ENCODE measurements at places on chromosomes 1 and 21.

GRCh38 chr1:181016563-181016962, 6.1 kb downstream of the STX6 start:
- no peak overlapping the region for H3K4me3 ChIP-seq
- H3K4me1 ChIP-seq = peaks cover 35% of the 10 kb centered on the region

DNA sequence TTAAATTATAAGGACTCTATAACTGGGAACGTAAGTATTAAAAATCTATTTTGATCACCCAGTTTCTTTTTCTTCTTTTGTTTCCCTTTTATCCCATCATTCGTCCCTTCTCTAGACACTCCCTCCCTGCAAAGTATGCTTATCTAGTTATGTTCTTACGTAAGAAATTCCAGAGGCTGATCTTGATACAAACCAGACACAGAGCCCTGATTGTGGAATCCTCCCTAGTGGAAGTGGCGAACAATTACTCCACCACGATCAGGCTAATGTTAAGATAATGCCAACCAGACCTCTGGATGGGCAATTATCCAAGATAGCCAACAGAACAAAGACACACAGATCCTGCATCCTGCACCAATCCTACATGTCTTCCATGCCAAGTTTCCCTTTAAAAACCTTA, 1557.4 kb downstream of the PLA2G4A start:
- H3K4me3 ChIP-seq = no peak overlapping the region
- H3K27ac ChIP-seq = no peak overlapping the region
- H3K36me3 ChIP-seq = no peaks in the 10 kb centered on the region
- no peak for DNase-seq
- no peaks in the 10 kb centered on the region for H3K4me1 ChIP-seq

GRCh38 chr21:36171741-36172331, 15.2 kb downstream of the DOP1B start:
- no peaks in the 10 kb centered on the region for H3K27me3 ChIP-seq
- no peak overlapping the region for H3K27ac ChIP-seq
- no peak overlapping the region for H3K4me3 ChIP-seq

DNA sequence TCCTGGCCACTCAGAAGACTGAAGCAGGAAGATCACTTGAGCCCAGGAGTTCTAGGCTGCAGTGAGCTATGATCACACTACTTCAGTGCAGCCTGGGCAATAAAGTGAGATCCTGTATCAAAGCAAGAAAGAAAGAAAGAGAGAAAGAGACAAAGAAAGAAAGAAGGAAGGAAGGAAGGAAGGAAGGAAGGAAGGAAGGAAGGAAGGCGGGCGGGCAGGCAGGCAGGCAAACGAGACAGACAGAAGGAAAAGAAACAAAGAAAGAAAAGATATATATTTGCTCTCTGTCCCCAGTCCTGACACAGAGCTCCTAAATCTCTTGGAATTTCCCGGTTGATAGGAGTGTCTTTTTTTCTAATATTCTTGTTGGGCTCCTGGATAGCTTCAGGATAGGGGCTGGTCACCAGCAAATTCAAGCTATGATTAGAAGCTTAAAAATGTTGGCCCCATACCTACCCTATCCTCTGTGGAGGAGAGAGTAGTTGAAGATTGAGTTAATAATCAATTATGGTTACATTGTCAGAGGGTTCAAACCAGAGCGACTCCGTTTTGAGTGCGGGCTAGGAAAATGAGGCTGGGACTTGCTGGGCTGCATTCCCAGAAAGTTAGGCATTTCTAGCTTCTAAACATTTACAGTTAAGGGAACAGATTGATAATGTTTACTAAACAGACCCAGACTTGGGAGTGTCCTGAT, 3.3 kb upstream of the MIGA1 start:
- no peaks in the 10 kb centered on the region for H3K36me3 ChIP-seq
- H3K27me3 ChIP-seq = no peaks in the 10 kb centered on the region
- H3K4me3 ChIP-seq = no peak overlapping the region
- peaks cover 14% of the 10 kb centered on the region for H3K4me1 ChIP-seq

DNA sequence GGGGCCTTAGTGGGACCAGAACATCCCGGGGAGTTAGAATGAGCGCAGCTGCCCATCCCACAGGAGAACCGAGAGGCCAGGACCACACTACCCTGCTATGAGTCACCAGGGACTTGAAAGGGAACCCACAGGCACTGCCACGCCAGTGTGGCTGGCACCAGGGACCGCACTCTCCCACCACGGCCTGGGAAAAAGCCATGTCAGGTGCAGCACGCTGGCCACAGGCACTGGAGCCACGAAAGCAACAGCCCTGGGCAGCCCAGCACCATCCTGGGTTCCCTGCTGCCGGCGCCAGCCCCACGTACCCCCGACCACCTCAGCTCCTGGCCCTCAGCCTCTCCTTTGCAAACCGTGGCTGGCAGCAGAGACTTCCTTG, 14.1 kb upstream of the TMEM240 start:
- peaks cover 6% of the 10 kb centered on the region for H3K4me1 ChIP-seq
- peaks cover 5% of the 10 kb centered on the region for H3K36me3 ChIP-seq
- no peaks in the 10 kb centered on the region for H3K27me3 ChIP-seq
- no peak overlapping the region for H3K4me3 ChIP-seq
- no peak for DNase-seq
- no peak overlapping the region for H3K27ac ChIP-seq

- no peaks in the 10 kb centered on the region for H3K27me3 ChIP-seq
- DNase-seq = no peak
- H3K27ac ChIP-seq = no peak overlapping the region
- H3K4me1 ChIP-seq = no peaks in the 10 kb centered on the region
Measured at GRCh38 chr1:28314547-28314941, 14.3 kb upstream of the MED18 start.

DNA sequence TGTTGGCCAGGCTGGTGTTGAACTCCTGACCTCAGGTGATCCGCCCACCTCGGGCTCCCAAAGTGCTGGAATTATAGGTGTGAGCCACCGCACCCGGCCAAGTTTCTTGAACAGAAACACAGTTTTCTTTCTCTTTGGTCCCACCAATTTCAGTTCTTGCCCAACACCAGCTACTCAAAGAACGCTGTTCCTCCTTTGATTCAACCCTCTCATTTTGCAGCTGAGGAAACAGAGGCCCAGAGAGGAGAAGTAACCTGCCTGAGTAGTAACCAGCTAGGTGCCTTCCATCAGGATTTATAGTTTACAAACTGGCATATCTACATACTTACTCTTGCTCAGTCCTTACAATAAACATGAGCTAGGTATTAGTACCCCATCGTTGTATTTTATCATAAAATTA, 119.9 kb downstream of the SYF2 start:
- DNase-seq = no peak
- H3K36me3 ChIP-seq = no peaks in the 10 kb centered on the region
- peaks cover 13% of the 10 kb centered on the region for H3K4me1 ChIP-seq

DNA sequence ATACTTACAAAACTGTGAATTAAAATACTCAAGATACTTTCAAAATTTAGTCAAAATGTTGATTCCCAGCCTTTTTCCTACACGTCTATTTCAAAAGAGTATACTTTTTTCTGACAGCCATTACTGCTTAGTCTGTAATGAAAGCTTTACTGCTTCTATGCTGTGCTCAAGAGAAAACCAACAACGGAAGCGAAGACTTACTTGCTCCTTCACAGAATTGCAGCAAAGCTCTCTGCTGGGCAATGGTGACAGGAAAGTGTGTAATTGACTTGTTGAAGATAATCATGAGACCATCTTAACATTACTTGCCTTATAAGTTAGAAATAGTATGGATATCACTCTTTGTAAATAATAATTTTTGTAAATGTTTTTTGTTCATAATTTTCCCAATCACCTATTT, 1.7 kb upstream of the DYNLT5 start:
- peaks cover 41% of the 10 kb centered on the region for H3K27me3 ChIP-seq
- peaks cover 12% of the 10 kb centered on the region for H3K4me1 ChIP-seq
- H3K36me3 ChIP-seq = no peaks in the 10 kb centered on the region
- no peak overlapping the region for H3K27ac ChIP-seq
- H3K4me3 ChIP-seq = no peak overlapping the region

GRCh38 chr1:197799271-197799670, 24.0 kb upstream of the DENND1B start:
- H3K4me3 ChIP-seq = no peak overlapping the region
- no peaks in the 10 kb centered on the region for H3K4me1 ChIP-seq
- H3K27ac ChIP-seq = no peak overlapping the region
- no peaks in the 10 kb centered on the region for H3K36me3 ChIP-seq
- DNase-seq = no peak
- peaks cover 2% of the 10 kb centered on the region for H3K27me3 ChIP-seq

- H3K36me3 ChIP-seq = no peaks in the 10 kb centered on the region
- H3K4me3 ChIP-seq = no peak overlapping the region
- H3K27me3 ChIP-seq = peaks cover 32% of the 10 kb centered on the region
Measured at GRCh38 chr1:230877924-230878590, 9.7 kb upstream of the C1orf198 start.

GRCh38 chr1:185152187-185152767, 4.5 kb downstream of the TRMT1L start:
- peaks cover 11% of the 10 kb centered on the region for H3K4me1 ChIP-seq
- H3K36me3 ChIP-seq = peaks cover 25% of the 10 kb centered on the region
- no peaks in the 10 kb centered on the region for H3K27me3 ChIP-seq

DNA sequence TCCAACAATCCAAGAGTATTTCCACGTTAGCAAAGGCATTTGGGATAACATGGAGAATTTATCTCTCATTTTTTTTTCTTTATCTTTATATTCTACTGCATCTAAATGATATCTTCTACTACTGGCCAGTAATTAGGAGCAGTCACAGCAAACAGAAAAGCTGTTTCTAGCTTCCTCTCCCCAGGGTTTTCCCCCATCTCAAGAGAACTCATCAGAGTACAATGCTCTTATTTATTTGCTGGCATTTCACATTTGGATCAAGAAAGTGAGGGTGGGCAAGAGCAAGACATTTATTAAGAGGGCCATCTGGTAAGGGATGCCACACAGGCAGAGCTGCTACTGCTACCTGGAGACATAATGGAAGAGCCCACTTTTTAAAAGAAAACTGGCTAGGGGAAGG, 368.2 kb downstream of the USH2A start:
- no peaks in the 10 kb centered on the region for H3K36me3 ChIP-seq
- no peaks in the 10 kb centered on the region for H3K27me3 ChIP-seq
- no peaks in the 10 kb centered on the region for H3K4me1 ChIP-seq
- no peak for DNase-seq
- H3K27ac ChIP-seq = no peak overlapping the region
- H3K4me3 ChIP-seq = no peak overlapping the region

GRCh38 chr1:163305441-163305840, 16.3 kb upstream of the NUF2 start:
- H3K27ac ChIP-seq = no peak overlapping the region
- H3K27me3 ChIP-seq = no peaks in the 10 kb centered on the region
- no peak for DNase-seq

GRCh38 chr1:194078765-194079164, 892.4 kb upstream of the B3GALT2 start:
- H3K36me3 ChIP-seq = no peaks in the 10 kb centered on the region
- no peaks in the 10 kb centered on the region for H3K4me1 ChIP-seq
- no peak for DNase-seq
- no peaks in the 10 kb centered on the region for H3K27me3 ChIP-seq

- H3K4me3 ChIP-seq = no peak overlapping the region
- H3K27ac ChIP-seq = no peak overlapping the region
- H3K36me3 ChIP-seq = no peaks in the 10 kb centered on the region
- H3K27me3 ChIP-seq = no peaks in the 10 kb centered on the region
- H3K4me1 ChIP-seq = no peaks in the 10 kb centered on the region
Measured at GRCh38 chr1:196029410-196029809, 578.8 kb downstream of the KCNT2 start.

DNA sequence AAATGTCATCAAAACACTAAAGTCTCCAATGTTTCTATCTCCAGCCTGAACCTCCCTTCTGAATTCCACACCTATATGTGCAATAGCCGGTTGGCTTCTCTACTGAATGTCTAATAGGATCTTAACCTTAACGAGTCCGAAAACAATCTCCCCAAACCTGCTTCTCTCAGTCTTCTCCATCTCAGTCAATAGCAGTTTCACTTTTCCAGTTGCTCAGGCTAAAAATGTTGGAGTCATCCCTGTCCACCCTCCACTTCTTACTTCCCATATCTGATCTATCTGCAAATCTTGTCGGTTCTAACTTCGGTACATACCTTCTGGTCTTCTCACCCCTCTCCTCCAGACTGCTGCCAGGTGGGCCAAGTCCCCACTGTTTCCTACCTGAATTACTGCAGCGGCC, 25.5 kb upstream of the CITED4 start:
- H3K27ac ChIP-seq = no peak overlapping the region
- no peak overlapping the region for H3K4me3 ChIP-seq
- DNase-seq = no peak
- H3K27me3 ChIP-seq = peaks cover 38% of the 10 kb centered on the region
- H3K36me3 ChIP-seq = no peaks in the 10 kb centered on the region

DNA sequence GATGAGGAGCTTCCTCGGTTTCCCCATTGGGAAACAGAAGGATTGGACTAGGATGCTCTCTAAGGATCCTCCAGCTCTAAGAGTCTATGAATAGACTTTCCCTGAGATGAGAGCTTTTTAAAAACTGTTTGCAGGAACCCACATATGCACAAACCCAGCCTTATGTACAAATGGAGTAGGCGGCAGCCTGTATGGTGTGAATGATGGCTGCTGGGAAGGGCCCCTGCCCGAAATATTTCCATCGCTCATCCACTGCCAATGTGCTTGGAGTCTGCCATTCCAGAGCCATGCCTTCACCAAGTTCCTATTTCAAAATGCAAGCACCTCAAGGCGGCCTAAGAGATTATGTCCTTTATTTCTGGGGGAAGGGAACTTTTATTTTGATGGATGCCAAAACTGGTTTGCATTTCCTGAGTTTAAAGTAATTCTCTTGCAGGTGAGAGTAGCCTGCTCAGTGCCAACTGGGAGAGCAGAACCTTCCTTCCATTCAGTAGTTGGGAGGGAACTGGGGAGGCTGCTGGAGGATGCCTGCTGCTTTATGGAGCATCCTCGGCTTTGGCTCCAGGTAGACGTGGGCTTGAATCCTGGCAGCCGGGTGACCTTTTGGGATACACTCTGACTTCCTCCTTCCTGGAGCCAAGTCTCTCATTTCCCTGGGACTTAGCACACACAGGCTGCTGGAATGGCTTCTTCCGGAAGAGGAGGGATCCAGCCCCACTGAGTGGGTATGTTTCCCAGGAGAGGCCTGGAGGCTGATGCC, 165.9 kb downstream of the ACTL8 start:
- DNase-seq = no peak
- no peaks in the 10 kb centered on the region for H3K4me1 ChIP-seq
- H3K27ac ChIP-seq = no peak overlapping the region
- H3K36me3 ChIP-seq = no peaks in the 10 kb centered on the region

- no peaks in the 10 kb centered on the region for H3K4me1 ChIP-seq
- peaks cover 47% of the 10 kb centered on the region for H3K27me3 ChIP-seq
- no peak overlapping the region for H3K27ac ChIP-seq
- H3K4me3 ChIP-seq = no peak overlapping the region
Measured at GRCh38 chr21:41775149-41775472, 8.3 kb upstream of the RIPK4 start.

DNA sequence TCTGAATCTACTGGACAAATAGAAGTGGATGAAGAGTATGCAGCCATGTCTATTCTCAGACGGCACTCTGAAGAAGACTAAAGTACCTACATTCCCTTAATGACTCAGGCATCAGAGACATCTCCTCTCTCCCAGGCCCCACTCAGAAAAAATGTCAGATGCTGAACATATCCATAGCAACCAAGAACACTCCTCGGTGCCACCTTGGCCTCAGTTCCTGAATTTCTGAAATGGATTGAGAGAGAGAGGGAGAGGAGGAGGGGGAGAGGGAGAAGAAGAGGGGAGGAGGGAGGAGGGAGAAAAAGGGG, 16.0 kb upstream of the OVAAL start:
- DNase-seq = no peak
- no peaks in the 10 kb centered on the region for H3K4me1 ChIP-seq
- H3K27me3 ChIP-seq = peaks cover 2% of the 10 kb centered on the region
- H3K27ac ChIP-seq = no peak overlapping the region

GRCh38 chr1:230158415-230159291, 91.6 kb downstream of the GALNT2 start:
- H3K4me3 ChIP-seq = no peak overlapping the region
- DNase-seq = no peak
- no peaks in the 10 kb centered on the region for H3K27me3 ChIP-seq
- no peaks in the 10 kb centered on the region for H3K36me3 ChIP-seq
- H3K27ac ChIP-seq = no peak overlapping the region

Measured in CD4-positive, alpha-beta T cell (primary cell).